GM19239 (cell line): ENCODE measurements at places on chromosomes 11 and 22.

GRCh38 chr22:33829546-33830280, 90.6 kb downstream of the LARGE1 start:
- DNase-seq, result no peak

DNA sequence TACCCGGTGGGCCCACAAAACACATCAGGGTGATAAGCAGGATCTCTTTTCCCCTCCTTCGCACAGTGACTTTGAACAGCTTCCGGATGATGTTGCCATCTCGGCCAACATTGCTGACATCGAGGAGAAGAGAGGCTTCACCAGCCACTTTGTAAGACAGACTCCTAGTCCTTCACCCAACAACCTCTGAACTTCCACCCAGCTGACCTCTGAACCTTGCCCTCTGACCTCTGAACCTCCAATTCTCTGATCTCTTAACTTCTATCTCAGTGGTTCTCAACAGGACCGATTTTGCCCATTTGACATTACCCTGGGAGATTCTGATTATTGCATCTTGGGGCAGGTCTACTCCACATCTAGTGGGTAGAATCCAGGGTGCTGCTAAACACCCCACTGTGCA, 3.2 kb downstream of the NCF4 start:
- no peak for DNase-seq

DNA sequence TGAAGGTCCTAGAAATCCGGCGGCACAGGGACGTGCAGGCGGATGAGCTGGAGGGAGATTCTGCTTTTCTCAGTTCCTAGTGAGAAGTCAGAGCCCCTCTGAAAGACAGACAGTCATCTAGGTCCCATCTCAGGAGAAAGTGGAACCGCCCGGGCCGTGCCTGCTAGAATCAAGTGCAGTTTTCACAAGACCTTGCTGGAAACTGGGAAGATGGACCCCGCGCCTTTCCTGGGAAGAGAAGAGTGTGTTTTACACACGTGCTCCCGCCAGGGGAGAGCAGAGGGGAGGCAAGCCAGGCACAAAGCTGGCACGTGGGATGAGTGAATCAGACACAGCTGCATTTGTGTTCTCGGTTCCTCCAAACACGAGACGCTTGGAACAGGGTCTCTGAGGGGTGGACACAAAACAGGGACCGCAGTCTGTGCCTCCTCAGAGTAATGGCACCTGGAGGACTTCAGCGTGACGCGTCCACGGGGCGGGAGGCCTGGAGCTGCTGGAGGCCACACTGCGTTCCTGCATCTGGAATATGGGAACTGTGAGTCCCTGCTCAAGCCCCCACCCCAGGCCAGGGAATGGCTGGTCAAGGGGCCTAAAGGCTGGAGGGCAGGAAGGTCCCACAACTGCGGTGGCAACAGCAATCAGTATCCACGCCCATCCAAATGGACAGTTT, 218.3 kb downstream of the BRD1 start:
- no peak for DNase-seq

DNA sequence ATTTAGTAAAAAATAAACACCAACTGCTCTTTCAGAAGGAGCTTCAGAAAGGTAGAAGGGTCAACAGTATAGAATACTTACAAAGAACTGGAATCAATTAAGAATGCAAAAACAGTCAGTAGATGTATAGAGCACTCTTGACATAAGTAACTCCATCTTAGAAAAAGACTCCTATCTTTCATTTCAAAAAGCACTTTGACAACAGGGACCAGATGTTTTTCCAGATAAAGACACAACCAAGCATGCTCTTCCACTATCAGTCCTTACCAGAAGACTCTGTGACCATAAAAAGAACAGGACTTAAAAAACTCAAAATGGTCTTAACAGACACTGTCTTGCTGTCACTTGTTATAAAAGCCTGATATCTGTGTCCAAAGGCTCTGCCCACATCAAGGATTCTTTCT, 5.2 kb downstream of the SLC25A17 start:
- DNase-seq, result no peak

- no peak for DNase-seq
Observed at GRCh38 chr22:44814266-44815098, 62.1 kb downstream of the ARHGAP8 start.

GRCh38 chr22:47065756-47066615, 303.5 kb downstream of the TBC1D22A start:
- no peak for DNase-seq

DNA sequence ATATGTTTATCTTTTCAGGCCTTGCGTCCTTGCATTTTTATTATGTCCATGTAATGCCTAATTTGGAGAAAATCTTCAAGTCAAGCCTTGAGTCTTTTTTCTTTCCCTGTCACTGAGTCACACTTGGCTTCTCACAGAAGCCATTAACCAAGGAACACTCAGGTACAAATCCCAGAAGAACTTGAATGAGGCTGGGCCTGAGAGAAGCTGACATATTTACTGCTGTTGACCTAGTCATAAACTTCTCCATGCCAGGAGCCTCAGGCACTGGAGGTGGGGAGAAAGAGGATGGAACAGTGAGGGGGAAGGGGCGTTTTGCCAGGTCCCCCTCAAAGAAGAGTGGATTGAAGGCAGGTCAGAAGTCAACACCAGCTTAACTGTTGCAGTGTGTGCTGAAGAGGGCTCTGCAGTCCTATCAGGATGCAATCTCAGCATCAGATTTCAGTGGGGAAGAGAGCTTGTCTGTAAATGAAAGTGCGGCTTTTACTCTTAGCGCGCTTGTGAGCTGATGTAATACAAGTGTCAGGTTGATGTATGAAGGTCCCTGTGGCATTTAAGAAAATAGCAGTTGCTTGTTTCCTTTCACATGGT, 526.0 kb downstream of the ETS1 start:
- no peak for DNase-seq

DNA sequence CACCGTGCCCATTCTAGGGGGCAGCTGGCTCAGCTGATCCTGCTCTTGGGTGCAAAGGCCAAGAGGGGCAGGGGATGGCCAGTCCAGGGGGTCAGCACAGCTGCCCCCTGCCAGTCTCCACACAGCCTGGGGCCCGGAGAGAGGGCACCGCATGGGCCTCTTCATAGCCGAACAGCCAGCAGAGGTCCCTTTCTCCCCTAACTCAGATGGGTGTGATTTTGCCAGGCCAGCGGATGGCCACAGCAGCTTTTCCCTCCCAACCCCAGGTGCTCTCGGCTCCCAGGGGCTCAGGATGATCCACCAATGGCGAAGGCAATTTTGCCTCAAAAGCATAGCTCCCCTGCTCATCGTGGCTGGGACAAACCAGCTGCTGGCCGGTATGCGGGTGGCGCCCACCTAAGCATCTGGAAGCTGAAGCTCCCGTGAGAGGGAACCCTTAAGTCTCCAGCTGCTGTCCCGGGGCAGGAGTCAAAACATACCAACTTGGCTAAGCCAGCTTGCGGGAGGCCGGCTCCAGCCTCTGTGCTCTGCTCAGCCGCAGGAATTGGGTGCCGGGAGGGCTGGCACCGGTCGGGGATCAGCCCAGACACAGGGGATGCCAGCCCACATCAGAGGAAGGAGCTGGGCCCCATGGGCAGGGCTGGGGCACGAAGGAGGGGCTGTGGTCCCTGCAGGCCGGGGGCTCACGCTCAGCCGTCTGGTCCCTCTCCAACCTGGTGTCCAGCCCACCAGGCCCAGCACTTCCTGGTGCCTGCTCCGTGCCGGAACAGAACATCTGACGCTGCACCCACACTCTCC, 30.5 kb upstream of the GNB1L start:
- DNase-seq, result no peak
